Bronchial epithelial cell (primary cell): ENCODE measurements at places on chromosomes 3 and 15. TPM values are rescaled to one million over a fixed set of nuclear protein-coding genes. Genes with fewer than 3 reads are reported as not detected.

GRCh38 chr15:81886591-81886990 is 159.2 kb downstream of the MEX3B start:
- peak; percentile 40 for DNase-seq

Gene TNFSF10
- 15.5 and 24.6 TPM in 2 replicates for total RNA-seq

- DNase-seq, result no peak
Measured at GRCh38 chr3:18224426-18224825, 200.7 kb downstream of the SATB1 start.

DNA sequence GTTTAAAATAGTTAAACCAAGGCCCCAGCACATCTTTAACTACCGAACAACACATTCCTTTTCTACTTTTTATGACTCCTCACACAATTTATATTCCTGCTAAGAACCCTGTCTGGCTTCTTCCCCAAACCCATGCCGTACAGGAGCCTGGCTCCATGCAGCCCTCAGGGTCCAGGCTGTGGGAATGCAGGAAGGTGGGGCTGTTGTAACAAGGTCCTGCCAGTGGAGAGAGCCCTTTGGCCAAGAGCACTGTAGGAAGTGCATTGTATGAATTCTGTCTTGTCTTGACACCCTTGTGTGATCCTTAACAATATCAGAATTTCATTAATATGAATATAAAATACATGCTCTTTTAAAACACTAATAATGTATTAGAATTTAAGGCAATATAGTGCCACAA is 563.8 kb downstream of the TBL1XR1 start:
- DNase-seq, result no peak

DNA sequence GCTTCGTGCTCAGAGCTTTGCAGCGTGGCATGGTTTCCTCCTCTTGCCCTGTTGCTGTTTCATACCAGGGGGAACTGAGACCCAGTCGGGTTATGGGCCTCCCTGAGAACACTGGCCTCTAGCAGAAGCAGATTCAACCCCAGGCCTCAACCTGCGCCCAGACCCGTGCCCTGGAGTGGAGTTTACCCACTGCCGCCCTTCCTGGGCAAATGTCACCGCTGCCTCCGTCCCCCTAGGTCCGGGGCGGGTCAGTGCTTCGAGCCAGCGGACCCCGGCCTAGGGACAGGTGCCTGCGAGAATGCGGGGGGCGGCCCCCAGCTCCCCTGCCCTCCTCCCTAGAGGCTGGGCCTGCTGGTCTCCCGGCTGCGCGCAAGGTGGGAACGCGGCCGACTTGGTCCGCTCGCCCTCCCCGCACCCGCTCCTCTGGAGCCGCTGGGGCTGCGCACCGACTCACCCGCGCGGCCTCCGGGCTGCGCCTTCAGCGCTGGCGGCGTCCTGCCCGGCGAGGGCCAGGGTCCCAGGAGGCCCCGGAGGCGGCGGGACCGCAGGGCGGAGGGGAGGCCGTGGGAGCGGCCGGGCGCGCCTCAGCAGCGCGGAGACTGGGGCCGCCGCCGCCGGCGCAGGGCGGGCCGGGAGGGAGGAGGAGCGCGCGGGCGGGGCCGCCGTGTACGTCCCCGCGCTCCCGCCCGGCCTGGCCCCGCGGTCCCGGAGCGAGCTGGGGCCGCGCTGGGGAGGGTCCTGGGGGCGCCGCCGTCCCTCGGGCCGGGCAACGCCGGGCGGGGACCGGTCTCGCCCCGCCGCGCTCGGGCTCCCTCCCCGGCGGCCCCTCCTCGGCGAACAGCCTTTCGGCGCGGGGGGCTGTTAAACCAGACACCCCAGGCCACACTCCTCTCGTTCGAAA is at the start of gene PIGZ:
Gene PIGZ, minus strand, starts transcription at position 601 of the 901 bp plus-strand sequence. CDS start 16,802 bp downstream, outside the sequence.
- no peak for DNase-seq

Gene CPA3
- not detected in 2 replicates for total RNA-seq

- no peak for DNase-seq
Measured at GRCh38 chr3:94303897-94304296, 241.0 kb downstream of the NSUN3 start.

Gene LYZL4
- not detected in 2 replicates for total RNA-seq

Gene GOLGA6L10
- total RNA-seq, result 0.79 and 3.3 TPM in 2 replicates

DNA sequence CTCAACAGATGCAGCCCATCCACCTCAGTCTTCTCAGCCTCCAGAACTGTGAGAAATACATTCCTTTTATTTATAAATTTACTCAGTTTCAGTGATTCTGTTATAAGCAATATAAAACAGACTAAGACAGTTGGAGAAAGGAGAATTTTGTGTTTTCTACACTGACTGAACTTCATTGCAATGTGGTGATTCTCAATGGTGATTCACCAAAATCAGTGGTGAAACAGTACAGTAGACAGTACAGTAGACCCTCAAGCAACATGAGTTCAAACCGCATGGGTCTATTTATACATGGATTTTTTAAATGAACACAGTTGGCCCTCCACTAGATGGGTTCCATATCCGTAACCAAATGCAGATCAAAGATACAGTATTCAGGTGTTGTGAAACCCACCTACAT is 403.1 kb upstream of the TGFBR2 start:
- peak; percentile 31 for DNase-seq

Gene REC114
- not detected in 2 replicates for total RNA-seq

DNA sequence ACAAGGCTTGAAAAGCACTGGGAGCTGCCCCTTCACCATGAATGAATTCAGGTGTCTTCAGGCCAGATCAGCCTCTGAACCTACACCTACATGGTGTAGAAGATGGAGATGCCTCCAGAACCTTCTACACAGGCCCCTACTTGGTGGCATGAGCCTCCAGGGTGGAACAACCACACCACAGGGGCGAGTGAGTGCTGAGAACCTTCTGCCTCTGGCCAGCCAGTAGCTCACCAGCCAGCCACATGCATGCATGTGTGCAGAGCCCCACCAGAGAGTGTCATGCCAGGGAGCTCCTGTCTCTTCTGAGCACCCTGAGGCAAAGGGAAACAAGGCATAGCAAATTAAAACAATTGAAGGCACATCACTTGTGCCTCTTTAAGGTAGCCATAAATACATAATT is 161.8 kb upstream of the TOPAZ1 start:
- DNase-seq, result no peak

Gene SOX14
- total RNA-seq, result not detected in 2 replicates

DNA sequence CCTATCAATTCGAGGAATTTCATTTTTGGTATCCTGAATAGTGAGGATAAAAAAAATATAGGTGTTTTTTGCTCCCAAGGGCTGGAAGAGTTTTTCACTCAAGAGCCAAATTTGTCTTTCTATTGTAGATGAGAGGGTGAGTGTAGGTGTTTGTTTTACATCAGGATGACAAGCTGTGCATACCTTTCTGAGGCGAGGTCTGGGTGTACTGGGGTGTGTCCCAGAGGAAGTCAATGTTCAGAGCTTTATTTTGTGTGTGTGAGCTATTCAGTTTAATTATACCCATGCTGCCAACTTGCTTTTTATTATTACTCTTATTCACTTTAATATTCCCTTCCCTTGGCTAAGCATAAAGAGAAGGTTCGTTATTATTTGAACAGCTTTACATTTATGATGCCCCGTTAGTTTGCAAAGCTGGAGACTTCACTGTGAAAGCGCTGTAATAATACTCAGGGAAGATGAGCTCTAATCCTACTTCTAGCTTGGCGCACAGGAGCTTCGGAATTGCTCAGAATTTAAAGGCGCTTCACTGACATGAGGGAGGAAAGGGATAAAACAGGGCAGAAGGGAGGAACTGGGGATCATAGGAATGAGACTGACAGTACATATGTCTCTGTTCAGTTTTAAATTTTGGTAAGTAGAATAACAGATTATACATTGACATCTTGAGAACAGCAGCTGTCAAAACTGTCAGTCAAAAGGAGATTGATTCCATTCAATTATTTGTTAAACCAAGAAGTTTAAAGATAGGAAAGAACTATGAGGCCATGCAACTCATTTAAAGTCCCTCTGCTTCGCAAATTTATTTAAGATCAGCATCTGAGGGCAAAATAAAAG is 117.7 kb upstream of the TP63 start:
- peak; percentile 90 for DNase-seq
